ENCODE measurements at places on chromosomes 5 and 9.

GRCh38 chr9:131302244-131303075, 12.9 kb downstream of the PLPP7 start:
- no peak for DNase-seq

GRCh38 chr5:27962198-27962597, 923.8 kb upstream of the CDH9 start:
- no peak for DNase-seq

GRCh38 chr5:10297646-10298204, 10.0 kb downstream of the CMBL start:
- no peak for DNase-seq

DNA sequence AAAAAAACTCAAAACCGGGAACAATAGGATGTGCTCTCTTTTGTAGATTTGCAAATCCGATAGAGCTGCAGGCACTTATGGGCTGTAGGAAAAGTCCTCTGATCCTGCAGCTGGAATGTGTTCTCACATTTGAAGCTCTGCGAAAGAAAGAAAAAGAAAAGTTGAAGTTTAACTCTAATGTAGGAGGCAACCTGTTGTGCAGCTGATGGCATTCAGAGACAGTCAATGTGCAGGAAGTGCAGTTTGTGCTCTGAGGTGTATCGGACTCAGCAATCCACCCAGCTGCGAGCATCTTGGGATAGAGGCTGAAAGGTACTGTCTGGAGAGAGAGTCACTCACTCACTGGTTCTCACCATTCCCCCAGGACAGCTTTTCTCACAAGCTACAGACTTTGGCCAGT, 339.2 kb downstream of the AGTPBP1 start:
- no peak for DNase-seq

DNA sequence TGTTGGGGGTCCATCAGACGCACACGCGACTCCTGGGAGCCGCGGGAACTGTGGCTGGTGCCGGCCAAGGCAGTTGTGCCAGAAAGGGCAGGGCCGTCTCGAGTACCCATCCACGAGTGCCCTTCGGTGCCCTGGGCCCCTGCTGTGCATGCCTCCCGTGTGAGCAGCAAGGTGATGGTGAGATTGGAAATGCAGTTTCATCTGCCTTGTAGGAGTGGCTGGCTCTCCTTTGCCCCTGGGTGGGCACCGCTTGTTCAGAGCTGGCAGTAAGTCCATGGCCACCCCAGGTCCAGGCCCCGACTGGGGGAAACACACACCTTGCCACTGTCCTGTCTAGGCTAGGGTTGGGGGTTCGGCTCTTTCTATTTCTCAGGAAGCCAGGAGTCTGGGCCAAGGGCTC, 5.7 kb downstream of the NKD2 start:
- no peak for DNase-seq

DNA sequence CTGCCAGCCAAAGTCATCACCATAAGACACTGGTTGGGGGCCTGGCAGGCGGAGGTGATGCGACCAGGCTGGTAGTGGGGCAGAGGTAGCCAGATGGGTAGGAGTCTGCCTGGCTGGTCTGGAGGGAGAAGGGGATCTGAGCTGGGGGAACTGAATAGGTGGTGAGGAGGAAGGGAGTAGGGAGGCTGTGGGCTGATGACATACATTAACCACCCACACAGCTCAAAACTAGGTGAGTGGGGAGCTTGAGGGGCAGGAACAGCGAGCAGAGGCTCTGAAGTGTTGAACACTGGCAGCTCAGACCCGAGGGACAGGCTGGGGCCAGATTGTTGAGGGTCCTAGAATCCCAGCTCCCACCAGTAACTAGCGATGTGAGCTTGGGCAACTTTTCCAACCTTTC, 81.0 kb downstream of the DAB2IP start:
- DNase-seq = no peak

- no peak for DNase-seq
Measured at GRCh38 chr5:54470128-54470527, 14.6 kb downstream of the HSPB3 start.

- no peak for DNase-seq
Measured at GRCh38 chr5:62312674-62313073, 6.7 kb downstream of the KIF2A start.

GRCh38 chr9:87147839-87148238, 200.5 kb upstream of the GAS1 start:
- DNase-seq = no peak

- DNase-seq = no peak
Measured at GRCh38 chr9:16743375-16743774, 127.1 kb downstream of the BNC2 start.

- no peak for DNase-seq
Measured at GRCh38 chr9:100669968-100670367, 92.1 kb downstream of the CAVIN4 start.

GRCh38 chr5:138629392-138629791, 54.2 kb upstream of the HSPA9 start:
- DNase-seq = no peak

- DNase-seq = no peak
Measured at GRCh38 chr9:116274293-116274692, 120.7 kb downstream of the PAPPA start.
